ENCODE measurements at places on chromosomes 3 and 15. TPM values are rescaled to one million over a fixed set of nuclear protein-coding genes. Genes with fewer than 3 reads are reported as not detected.

Gene CCR9
- 0.15 TPM for total RNA-seq

Gene ROPN1B
- total RNA-seq, result not detected

Gene CA12
- not detected for total RNA-seq

Gene DPPA2
- total RNA-seq, result not detected

GRCh38 chr3:32951410-32951811 lies at the start of gene CCR4:
TSS of gene CCR4 (plus strand) at chr3:32951644. CDS start at chr3:32953423, 1,779 bp downstream.
- peak; percentile 68 for DNase-seq

GRCh38 chr3:184868477-184868876 lies 56.5 kb downstream of the VPS8 start:
- no peak for DNase-seq

- no peak for DNase-seq
These were observed 18.1 kb downstream of the MB21D2 start for GRCh38 chr3:192899540-192899982.

GRCh38 chr3:23270423-23270822 lies 67.3 kb downstream of the UBE2E2 start:
- DNase-seq, result no peak

DNA sequence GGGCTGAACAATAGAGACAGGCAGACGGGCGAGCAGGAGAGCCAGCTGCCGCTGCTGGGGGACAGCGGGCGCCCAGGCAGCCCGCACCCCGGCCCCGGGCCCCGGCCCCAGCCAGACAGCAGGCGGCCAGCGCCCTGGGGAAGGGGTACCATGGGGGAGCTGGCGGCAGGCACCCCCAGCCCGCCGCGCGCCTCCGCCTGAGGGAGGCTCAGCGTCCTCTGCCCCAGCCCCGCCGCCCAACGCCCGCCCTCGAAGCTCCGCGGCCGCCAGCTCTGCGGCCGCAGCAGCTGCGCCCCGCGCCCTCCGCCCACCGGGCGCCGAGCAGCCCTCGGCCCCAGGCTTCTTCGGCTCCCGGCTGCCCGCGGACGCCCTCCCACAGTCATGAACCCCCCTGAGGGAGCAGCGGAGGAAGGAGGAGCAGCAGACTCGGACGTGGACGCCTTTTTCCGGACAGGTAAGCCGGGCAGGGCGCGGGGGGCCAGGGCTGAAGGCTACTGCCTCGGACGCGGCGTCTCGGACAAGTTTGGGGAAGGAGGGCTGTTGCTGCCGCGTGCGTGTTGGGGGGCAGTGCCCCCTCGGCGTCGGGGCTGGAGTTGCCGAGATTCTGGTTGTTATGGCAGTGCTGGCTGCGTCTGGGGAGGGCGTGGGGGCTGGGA lies 41.6 kb upstream of the ROPN1 start:
- DNase-seq, result no peak

DNA sequence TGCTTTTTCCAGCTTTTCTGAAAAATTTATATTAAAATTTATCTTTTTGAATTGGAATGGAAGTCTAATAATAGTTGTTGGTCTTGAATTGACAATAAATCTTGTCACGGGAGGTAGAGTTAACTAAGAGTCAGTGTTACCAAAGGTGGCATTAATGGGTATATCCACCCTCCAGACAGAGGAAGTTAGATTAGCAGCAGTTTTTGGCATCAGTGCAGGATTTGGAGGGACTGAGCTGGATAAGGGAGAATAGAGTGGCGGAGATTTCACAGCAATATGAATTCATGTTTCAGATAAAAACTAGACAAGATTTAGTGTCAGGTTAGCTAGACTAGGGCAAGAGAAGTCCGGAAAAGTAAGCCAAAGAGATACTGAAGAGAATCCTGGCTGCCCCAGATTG lies 201.3 kb upstream of the ZBTB20 start:
- DNase-seq, result no peak

- DNase-seq, result no peak
These were observed 30.3 kb upstream of the POLG start for GRCh38 chr15:89364741-89365450.

DNA sequence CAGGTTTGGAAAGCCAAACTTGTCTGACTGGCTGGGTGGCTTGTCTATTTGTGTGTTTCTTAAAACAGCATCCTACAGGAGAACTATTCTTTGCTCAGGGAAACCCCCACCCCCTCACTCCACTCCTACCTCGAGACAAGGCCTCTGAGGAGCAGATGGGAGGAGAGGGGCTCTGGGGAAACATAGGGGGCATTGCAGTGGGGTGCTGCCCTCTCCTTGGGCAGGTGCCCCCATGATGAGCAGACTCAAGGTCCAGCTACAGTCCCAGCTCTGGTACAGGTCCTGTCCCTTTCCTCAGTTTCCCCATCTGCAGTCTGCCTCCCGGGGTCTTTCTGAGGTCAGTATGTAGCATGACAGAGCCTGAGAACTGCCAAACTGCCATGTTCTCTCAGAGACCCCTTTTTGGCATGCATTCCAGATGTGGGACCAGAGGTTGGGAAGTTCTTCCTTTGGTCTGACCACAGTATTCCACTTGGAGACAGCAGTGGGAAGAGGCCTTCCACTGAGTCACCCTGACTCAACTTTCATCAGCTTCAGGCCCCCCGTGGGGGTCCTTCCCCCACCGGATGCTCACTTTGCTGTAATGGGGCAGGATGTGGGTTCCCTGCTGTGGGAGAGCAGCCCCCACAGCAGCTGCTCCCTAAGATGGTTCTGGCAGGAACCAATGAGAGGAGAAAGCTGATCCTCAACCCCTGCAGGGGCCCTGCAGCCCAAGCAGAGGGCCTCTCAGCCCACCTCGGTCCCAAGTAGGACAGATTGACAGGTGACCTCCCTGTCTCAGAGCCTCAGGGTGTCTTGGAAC lies 32.3 kb upstream of the CYP11A1 start:
- peak; percentile 58 for DNase-seq

DNA sequence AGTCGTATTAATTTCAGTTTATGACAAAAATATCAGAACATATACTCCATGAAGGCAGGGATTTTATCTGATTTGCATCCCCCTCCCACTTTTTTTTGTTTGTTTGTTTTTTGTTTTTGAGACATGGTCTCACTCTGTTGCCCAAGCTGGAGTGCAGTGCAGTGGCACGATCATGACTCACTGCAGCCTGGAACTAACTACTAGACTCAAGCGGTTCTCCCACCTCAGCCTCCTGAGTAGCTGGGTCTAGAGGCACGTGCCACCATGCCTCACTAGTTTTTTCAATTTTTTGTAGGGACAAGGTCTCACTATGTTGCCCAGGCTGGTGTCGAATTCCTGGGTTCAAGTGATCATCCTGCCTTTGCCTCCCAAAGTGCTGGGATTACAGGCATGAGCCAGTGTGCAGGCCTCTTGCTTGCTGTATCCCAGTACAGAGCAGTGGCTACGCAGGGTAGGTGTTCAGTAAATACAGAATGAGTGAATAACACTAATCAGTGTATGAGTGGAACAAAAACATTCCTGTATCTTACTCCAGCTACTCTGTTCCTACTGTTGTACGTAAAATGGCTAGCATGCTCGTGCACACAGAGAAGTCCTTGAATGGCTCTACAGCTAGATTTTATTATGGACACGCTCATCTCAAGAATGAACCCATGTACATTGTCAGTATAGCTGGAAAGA lies 272.4 kb downstream of the FOXP1 start:
- DNase-seq, result no peak

DNA sequence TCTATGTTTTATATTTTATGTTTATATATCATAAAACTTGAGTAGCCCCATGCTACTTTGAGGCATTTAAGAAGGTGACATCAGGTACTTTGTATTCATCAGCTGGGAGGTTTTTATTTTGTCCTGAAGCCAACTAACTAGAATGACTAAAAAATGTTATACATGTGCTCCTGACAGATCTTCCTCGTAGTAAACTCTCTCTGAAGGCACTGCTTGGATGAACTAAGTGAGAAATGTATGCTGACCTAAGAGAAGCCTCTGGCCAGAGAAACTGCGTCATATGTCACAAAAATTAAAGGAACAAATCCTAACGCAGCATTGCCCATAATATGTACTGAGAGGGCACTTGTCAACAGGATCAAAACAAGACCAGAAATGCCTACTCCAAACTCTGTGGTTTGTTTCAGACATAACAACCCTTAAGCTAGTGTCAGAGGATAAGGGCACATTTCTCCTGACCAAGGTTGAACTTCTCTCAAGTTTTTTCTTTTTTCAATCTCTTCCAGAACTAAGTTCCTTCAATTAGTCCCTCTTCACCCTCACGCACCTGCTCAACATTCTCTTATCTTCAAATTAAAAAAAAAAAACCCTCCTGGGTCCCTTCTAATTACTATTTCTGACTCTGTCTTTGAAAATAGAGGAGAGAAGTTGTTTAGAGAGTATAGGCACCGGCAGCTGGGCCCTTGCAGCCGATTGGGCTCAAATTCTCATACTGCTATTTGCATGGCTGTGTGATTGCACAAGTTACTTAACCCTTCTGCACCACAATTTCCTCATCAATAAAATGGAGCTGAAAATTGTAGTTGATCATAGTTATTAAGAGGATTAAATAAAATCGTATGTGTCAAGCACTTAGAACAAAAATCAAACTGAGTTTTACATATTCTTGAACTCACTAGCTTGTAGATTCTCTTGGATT lies 159.0 kb downstream of the FRMD5 start:
- DNase-seq, result no peak

GRCh38 chr3:185199206-185199605 lies 46.3 kb upstream of the C3orf70 start:
- no peak for DNase-seq

DNA sequence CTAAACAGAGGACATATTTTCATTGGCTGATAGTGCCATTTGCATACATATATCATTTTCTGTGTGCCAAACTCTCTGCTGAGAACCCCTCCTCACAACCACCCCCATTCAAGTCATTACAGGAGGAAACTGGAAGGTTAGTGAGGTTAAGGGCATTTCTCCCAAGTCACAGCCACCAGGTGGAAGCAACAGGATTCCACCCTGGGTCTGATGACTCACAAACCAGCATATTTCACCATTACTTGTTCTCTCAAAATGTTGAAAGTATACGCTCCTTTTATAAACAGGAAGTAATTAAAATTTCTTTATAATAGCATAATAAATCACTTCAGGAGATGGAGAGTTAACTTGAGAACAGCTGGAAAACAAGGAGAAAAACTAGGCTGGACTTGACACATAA lies 398.6 kb upstream of the WNT5A start:
- DNase-seq, result no peak

GRCh38 chr3:186241910-186242821 lies 119.9 kb downstream of the DGKG start:
- peak; percentile 60 for DNase-seq

DNA sequence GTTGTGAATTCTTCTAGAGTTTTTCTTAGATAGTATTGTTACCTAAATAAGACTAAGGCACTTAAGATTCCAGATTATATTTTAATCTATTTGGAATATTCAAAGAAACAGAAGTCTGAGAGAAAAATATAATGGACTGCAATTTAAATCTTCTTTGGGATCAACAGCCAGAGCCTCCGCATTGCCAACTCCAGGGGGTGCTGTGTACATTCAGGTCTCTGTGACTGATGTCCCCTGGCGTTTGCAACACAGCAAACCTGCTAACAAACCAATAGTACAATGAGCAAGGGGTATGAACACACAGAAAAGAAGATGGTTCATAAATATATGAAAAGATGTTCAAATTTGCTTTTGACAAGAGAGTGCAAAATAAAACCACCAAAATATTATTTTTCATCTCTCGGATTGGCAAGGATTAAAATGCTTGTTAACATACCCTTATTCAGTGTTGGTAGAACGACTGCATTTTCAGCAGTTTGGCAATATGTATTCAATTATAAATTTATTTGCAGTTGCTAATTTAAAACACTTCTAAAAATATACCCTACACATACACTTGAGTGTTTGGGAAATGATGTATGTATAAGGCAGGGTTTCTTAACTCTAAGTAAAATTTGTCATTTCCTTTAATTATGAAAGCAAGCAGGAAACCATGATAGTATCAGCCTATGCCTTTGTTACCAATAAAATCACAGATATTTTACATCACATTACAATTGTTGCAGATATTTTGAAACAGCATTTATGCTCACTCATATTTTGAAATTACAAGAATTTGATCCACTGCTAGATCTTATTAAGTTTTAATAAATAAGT lies 16.1 kb upstream of the TM4SF1 start:
- peak; percentile 38 for DNase-seq

Gene DNAH1
- 25.7 TPM for total RNA-seq

Gene CACNA2D3
- total RNA-seq, result not detected

Gene TMED3
- 32.4 TPM for total RNA-seq
